Mucosa of descending colon (tissue), 3 donors: ENCODE measurements at places on chromosomes 12 and 14. TPM values are rescaled to one million over a fixed set of nuclear protein-coding genes. Genes with fewer than 3 reads are reported as not detected.

Gene TMEM132C
- 2.4 TPM for total RNA-seq

Gene RFC5
- total RNA-seq = 14.0 TPM

Gene GLIPR1L2
- total RNA-seq = 0.52 TPM

Gene SERPINA9
- total RNA-seq = not detected

Gene USP44
- total RNA-seq = 0.53 TPM

Gene TEX52
- not detected for total RNA-seq

Gene TMEM132D
- total RNA-seq = 0.24 TPM

Gene SOCS4
- 41.6 TPM for total RNA-seq

Gene PLA2G1B
- total RNA-seq = not detected

Gene DPY19L2
- 2.0 TPM for total RNA-seq

Gene TXNDC16
- 8.6 TPM for total RNA-seq

Gene ALX1
- total RNA-seq = not detected

Gene SDR9C7
- total RNA-seq = not detected

Gene PTPRQ
- total RNA-seq = 0.16 TPM

Gene KCNJ8
- 15.3 TPM for total RNA-seq
